ENCODE measurements at places on chromosomes 12 and 14.
A peak's percentile ranks its signal among the peaks of the same experiment; 100 is the strongest.

DNA sequence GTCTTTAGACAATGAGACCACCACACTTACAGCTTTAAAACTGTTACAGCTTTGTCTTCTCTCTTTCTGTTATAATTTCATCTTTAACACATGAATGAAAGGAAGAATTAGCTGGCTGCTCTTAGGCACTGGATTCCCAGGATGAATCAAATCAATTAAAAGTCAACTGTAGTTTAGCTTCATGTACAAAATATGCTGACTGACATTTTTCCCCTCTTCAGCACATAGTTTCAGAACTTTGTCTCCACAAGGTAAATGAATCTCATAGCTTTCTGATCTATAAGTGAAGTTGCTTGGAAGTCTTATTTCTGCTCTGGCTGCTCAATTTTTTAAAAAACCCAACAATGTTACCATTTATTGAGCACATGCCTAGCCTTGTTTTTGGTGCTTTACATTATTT is 293.8 kb downstream of the GRIN2B start:
- no peak for DNase-seq

DNA sequence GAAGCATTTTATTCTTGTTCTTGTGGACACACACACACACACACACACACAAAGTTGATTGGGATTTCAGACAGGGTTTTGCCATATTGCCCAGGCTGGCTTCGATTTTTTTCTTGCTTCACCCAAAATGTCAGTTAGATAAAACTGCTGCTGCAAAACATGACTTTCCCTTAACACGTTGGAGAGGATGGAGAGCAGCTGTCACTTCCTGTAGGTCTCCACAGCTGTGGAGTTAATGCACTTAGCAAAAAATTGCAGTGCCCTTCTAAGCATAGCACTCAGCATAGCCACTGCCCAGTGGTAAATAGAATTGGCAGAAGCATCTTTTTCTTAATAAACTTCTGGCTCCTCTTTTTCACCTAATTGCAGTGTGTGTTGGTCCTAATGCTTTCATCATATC is 54.5 kb downstream of the PDZRN4 start:
- no peak for DNase-seq

- no peak for DNase-seq
Measured at GRCh38 chr12:22684140-22685118, 59.5 kb downstream of the ETNK1 start.

GRCh38 chr12:95970905-95971304 is 25.2 kb downstream of the HAL start:
- no peak for DNase-seq

DNA sequence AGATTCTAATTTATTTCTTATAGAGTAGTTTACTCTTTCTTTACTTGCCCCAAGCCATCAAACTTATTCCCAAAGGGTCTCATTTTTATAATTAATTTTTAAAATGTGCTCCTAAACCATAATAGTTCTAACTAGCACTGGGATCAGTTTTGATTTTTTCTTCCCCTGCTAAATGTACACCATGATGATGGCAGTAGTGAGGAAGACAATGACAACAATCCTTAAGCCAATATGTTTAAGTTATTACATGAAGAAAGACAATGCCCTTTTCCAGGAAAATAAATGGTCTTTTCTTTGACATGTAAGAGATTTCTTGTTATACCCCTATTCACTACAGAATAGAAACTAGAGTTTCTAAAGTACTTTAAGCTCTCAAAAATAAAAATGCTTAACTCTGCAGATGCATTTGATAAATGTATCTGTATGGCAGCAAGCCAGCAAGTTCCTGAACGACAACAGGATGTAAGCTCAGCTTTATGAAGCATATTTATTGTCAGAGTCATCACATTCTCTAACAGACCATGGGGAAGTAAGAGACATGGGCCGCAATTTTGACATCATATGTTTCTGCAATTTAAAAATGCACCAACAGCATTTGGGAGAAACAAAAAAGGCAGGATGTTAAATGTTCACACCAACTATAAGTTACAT is 36.0 kb upstream of the SNX6 start:
- DNase-seq: peak; percentile 62

GRCh38 chr12:88299567-88300101 is 157.5 kb downstream of the TMTC3 start:
- no peak for DNase-seq

DNA sequence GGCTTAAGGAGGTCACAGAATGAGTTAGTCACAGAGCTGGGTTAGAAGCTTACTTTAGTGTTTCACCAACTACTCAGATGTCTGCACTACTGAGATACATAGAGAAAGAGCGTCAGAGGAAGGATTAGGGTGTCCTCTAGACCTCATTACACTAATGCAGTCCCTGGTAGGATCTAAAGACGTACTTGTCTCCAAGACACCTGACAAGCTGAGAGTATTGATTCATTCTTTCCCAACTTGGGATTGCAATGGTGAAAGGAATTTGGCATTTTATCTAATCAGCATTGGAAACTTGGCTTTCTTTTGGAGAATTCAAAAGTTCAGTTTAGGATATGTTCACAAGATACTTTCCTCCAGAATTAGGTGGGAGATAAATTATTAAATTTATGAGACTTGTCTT is 402.1 kb downstream of the ZFP36L1 start:
- DNase-seq: no peak

DNA sequence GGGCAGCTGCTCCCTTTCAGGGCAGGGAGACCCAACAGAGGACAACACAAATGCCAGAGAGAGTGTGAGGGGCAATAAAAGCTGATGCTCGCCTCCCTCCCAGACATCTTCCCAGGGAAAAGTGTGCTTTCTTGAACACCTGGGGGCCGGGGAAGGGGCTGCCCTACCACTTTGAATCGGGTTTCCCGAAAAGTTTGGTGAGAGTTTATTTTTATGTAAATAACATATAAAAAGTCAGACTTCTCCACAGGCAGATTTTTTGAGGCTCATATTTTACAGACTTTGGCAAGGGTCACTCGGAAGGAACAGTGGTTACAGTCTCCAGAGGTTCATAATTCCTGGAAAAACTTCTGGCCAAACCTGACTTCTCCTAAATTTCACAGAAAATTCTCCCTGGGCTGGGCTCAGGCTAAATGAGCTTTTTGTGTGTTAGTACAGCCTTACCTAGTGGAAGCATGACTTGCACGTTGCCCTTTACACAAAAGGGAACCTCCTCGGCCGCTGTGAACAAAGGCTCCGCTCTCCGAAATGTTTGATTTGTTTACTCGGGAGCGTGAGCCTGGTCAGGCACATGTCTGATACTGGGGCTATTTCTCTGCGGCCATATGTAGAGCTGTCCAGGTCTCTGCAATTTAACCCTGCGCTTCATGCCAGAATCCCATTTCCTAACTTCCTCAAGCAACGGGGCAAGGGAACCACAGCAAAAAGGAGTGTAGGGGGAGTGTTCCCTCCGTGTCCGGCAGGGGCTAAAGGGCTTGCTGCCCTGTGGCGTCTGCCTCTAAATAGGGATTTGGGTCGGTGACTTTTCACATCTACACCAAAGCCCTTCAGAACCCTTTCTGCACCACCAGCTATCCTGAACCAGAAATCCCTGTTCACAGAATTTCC is 3.4 kb downstream of the RTL1 start:
- DNase-seq: no peak

GRCh38 chr14:70776197-70776596 is 33.1 kb downstream of the MAP3K9 start:
- DNase-seq: no peak

DNA sequence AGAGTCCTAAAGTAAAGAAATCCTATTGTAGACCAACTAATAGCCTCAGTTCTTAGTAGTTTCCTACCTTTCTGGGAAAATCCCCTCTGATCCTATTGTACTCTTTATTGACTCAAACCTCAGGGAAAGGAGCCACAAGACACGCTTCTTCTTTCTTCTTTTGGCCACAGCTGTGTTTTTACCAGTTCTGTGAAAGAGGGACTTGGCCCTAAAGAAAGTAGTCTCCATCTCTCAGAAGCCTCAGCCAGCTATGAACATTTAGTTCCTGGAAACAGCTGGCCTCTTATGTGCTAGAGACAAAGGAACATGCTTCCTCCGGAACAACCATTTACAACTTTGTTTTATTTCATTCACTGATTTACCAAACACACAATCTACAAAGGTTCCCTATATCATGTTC is 66.1 kb upstream of the ARID2 start:
- no peak for DNase-seq

- no peak for DNase-seq
Measured at GRCh38 chr14:38203929-38204718, 3.6 kb upstream of the SSTR1 start.
